Esophagus muscularis mucosa (tissue), 4 donors: ENCODE measurements at places on chromosomes 7 and 10.

GRCh38 chr7:11239316-11239715, 265.6 kb downstream of the PHF14 start:
- H3K4me1 ChIP-seq, result peaks cover 16% of the 10 kb centered on the region
- DNase-seq, result no peak
- H3K27me3 ChIP-seq, result no peaks in the 10 kb centered on the region
- H3K36me3 ChIP-seq, result no peaks in the 10 kb centered on the region

GRCh38 chr10:130985158-130985753, 326.3 kb downstream of the TCERG1L start:
- H3K36me3 ChIP-seq, result no peaks in the 10 kb centered on the region
- H3K27ac ChIP-seq, result no peak overlapping the region
- no peaks in the 10 kb centered on the region for H3K27me3 ChIP-seq
- DNase-seq, result peak; percentile 80

- no peak overlapping the region for H3K4me3 ChIP-seq
- H3K27me3 ChIP-seq, result peaks cover 30% of the 10 kb centered on the region
- H3K4me1 ChIP-seq, result no peaks in the 10 kb centered on the region
These were observed 53.6 kb upstream of the NRF1 start for GRCh38 chr7:129557686-129558481.

DNA sequence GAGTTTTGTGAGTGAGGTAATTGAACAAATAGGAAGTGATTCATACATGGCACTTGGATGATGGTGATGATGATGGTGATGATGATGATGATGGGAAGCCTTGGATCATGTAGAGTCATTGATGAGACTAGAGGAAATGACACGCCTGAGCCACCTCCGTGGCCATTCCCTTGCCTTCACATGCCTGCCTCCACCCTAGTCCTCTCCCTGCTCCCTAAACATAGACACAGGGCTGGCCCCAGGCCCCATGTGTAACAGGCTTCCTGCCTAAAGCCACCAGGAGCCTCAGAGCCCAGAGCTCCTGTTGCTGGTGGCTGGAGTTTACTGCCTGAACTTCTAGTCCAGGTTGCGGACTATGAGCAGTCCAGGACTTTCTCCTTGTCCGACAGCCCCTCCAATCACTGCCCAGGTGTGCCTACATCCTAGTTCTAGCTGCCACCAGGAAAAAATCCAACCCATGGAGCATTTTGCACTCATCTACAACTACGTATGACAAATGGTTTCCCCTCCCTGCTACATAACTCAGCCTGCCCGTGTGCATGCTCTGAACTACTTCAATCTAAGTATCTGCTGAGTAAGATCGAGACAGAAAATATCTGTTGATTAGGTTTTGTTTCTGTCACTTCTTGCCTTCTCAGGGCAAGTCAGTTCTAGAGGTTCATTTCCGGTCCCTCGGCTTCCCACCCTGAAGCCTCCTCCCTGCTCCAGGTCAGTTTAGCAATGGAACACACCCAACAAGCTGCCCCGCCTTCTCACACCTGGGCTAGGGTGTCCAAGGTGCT, 35.5 kb upstream of the KDM7A start:
- H3K4me1 ChIP-seq, result no peaks in the 10 kb centered on the region
- no peak for DNase-seq
- H3K27me3 ChIP-seq, result no peaks in the 10 kb centered on the region
- no peak overlapping the region for H3K4me3 ChIP-seq
- H3K36me3 ChIP-seq, result no peaks in the 10 kb centered on the region

GRCh38 chr10:58608351-58608750, 95.7 kb downstream of the BICC1 start:
- no peaks in the 10 kb centered on the region for H3K27me3 ChIP-seq
- peaks cover 33% of the 10 kb centered on the region for H3K4me1 ChIP-seq
- no peak overlapping the region for H3K27ac ChIP-seq
- no peaks in the 10 kb centered on the region for H3K36me3 ChIP-seq
- H3K4me3 ChIP-seq, result no peak overlapping the region

DNA sequence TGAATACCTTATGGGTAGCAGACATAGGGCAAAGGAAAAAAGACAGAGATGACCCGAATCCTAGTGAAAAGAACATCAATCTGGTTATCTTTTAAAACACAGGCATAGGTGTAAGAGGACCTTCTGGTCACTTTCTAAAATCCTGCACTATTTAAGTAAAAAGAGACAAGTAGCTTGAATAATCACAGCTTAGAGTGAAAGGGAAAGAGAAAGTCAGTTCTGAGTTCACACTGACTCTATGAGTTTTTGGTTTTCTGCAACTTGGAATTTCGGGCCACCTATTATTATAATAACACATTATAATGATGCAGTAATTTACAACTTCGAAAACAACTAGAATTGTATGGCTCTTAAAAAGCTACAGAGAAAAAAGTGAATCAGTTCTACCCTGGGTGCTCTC, 247.8 kb downstream of the DOCK4 start:
- no peaks in the 10 kb centered on the region for H3K36me3 ChIP-seq
- no peak overlapping the region for H3K4me3 ChIP-seq
- no peaks in the 10 kb centered on the region for H3K27me3 ChIP-seq

GRCh38 chr7:31986878-31987518, 83.2 kb downstream of the PDE1C start:
- H3K4me1 ChIP-seq, result peaks cover 8% of the 10 kb centered on the region
- no peaks in the 10 kb centered on the region for H3K27me3 ChIP-seq
- no peak overlapping the region for H3K4me3 ChIP-seq
- H3K27ac ChIP-seq, result no peak overlapping the region
- no peak for DNase-seq
